ENCODE measurements at places on chromosomes 12 and 14.

- DNase-seq: no peak
Observed at GRCh38 chr12:46609273-46609623, 216.5 kb downstream of the SLC38A4 start.

DNA sequence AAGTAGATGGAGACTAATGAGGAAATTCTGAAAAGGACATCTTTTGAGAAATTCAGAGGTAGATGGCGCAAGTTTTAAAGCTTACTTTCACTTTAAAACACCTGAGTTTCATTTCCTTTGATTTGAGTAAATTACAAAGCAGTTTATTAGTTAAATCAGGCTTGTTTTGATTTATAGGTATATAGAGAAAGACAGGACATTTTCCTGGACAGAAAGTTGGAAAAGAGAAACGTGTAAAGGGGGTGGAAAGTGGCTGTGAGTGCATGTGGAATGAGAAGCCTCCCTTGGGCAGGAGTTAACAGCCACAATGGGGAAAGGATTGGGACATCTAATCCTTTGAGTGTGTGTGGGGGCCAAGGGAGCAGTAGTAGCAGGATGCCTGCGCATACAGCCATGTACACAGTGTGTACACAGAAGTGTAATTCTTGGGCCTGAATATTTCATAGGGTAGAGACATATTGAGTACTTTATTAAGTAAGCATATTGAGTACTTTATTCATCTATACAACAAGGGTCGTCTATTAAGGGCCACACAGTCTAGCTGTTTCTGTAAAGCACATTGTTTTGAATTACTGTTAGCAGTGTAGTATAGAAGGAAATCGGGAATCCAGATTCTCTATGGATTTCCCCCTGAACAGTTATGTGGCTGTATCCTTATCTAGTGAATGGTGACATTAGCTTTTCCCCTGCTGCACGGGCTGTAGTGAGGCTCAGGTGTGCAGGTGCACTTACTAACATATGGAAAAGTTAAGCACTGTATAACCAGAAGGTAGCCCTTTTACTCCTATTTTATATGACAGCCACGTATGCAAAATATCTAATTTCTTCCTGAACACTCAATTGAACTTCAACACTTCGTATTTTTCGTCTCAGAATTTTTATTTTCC is 19.1 kb downstream of the MARK3 start:
- no peak for DNase-seq

DNA sequence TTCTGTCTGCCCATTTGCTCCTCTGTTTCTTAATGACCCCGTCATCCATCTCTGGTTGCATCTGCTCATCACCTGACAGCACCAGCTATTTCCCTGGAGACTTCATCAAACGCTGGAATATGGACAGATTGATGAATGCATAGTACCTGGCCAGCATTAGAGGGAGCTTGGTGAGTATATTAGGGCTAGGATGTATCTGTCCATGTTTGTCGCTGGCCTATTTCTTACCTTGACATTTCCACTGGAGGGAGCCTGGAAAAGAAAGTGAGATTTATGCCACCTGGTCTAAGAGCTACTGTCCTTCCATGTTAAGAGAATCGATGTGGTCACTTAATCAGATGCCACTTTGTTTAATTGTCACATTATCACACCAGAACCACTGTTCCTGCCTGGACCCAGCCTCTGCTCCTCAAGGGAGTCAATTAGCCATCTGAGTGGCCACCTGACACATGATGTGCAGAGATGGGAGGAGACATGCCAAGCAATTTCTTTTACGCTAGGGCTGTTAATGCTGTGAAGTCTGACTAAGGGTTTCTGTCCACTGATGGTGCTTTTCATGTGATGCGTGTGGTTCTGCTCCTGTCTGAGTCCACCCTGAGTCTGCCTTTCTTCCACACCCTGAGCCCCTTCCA is 75.3 kb upstream of the SFSWAP start:
- no peak for DNase-seq

DNA sequence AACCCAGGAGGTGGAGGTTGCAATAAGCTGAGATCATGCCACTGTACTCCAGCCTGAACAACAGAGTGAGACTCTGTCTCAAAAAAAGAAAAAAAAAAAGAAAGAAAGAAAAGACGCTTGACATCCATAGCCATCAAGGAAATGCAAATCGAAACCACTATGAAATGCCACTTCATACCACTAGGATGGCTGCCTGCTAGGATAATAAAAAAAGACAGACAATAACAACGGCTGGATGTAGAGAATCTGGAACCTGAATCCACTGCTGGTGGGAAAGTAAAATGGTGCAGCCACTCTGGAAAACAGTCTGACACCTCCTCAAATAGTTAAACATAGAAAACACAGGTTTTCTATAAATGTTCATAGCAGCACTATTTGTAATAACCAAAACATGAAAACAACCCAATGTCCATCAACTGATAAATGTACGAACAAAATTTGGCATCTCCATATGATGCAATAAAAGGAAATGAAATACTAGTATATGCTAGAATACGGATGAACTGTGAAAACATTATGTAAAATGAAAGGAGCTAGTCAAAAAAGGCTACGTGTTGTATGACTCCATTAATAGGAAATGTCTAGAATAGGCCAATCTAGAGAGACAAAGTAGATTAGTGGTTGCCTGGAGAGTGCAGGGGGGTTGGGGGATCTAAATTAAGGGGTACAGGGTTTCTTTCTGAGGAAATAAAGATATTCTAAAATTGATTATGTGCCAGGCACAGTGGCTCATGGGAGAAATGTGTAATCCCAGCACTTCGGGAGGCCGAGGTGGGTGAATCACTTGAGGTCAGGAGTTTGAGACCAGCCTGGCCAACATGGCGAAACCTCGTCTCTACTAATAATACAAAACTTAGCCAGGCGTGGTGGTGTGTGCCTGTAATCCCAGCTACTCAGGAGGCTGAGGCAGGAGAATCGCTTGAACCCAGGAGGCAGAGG is 9.7 kb downstream of the WSB2 start:
- no peak for DNase-seq

- no peak for DNase-seq
Observed at GRCh38 chr14:84894254-84894653, 635.7 kb upstream of the FLRT2 start.

Measured in activated naive CD8-positive, alpha-beta T cell treated with anti-CD3 and anti-CD28 coated beads, Interleukin-2, amount 50 U/mL, for 16 hours (primary cell).